CD8-positive, alpha-beta memory T cell (primary cell): ENCODE measurements at places on chromosomes 2 and 18.

GRCh38 chr2:102850888-102851287, 89.1 kb downstream of the TMEM182 start:
- no peaks in the 10 kb centered on the region for H3K27me3 ChIP-seq
- no peaks in the 10 kb centered on the region for H3K4me1 ChIP-seq
- no peak overlapping the region for H3K27ac ChIP-seq
- H3K36me3 ChIP-seq: no peaks in the 10 kb centered on the region
- DNase-seq: no peak
- no peak overlapping the region for H3K4me3 ChIP-seq

GRCh38 chr2:239201531-239201876, 199.3 kb downstream of the HDAC4 start:
- H3K27ac ChIP-seq: no peak overlapping the region
- DNase-seq: no peak
- no peak overlapping the region for H3K4me3 ChIP-seq
- peaks cover 17% of the 10 kb centered on the region for H3K36me3 ChIP-seq
- H3K27me3 ChIP-seq: no peaks in the 10 kb centered on the region

DNA sequence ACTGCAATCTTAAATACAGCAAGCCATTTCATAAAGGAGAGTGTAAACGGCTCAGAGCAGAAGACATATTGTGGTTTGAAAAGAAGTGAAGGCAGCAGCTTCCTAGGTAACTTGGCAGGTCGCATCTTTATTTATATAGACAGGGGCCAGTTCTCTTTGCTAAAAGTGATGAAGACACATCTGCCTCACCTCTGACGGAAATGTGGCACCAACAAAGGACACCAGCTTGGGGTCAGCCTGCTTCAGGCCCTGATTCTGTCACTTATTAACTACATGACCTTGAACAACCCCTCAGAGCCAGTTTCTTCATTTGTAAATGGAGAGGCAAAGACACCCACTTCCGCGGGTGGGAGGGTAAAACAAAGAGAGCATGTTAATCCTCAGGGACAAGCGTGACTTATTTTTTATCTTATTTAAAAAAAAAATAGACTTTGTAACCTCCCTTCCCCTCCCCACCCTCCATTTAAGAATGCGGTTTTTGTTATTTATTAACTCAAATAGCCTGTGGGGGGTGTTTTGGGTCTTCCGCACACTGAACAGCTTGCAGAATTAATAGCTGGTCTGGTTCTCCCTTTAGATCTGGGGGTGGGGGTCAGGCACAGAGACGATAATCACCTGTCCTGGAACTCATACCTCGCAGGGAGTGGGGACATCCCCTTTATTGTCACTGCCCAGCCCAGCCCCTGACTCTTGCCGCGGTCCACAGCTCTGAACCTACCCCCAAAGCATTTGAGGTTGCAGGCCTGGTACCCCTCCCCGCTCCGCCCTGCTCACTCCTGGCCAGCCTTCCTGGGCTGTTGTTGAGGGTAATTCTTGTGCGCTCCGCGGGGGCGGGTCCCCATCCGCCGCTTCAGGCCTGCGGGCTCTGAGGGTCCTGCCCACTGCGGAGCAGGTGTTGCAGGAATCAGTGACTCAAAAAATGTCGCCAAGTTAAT, 64.2 kb upstream of the TMEM17 start:
- no peaks in the 10 kb centered on the region for H3K36me3 ChIP-seq
- no peak for DNase-seq
- no peak overlapping the region for H3K27ac ChIP-seq
- peaks cover 6% of the 10 kb centered on the region for H3K27me3 ChIP-seq

DNA sequence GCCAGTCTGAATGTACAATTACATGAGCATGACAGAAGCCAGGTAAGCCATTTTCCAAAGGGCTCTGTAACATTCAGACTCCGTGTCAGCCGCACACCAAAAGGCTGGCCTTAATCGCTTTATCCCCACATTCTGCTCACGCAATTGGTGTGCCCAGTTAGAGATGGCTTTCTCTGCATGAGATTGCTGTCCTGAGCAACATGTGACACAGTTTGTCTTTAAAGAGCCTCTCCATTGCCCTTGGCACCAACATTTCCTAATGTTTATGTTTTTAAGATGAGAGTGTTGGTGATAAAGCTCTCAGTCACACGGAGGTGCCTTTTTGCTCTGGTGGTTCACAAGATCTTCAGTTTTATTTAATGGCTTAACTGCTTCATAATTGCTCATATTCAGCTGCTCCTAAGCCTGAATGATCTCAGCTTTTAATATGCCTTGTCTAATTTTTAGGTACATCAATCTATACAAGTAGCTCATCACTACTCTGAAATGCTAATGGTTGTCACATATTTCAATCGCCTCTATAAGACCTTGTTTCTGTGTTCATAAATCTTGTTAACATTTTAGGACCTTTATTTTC, 164.8 kb upstream of the ACVR2A start:
- no peaks in the 10 kb centered on the region for H3K36me3 ChIP-seq
- no peaks in the 10 kb centered on the region for H3K27me3 ChIP-seq
- H3K27ac ChIP-seq: no peak overlapping the region
- H3K4me1 ChIP-seq: no peaks in the 10 kb centered on the region
- DNase-seq: no peak
- no peak overlapping the region for H3K4me3 ChIP-seq

DNA sequence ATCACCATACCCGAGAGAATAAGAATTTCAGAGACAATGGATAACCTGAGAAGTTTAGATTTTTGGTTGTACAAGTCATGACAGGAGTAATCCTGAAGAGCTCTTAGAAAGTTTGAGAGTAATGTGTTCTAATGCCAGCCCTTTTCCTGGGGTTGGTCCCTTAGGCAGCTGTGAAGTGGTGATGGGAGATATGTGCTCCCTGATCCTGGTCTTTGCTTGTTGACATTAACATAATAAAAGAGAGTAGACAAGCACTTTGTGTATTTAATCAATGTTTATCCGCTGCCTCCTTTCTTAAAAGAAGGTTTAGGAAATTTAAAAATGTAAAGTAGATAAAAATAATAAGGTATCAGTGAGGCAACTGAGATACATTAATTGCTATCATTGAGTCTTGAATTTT, 13.8 kb upstream of the DSC3 start:
- no peaks in the 10 kb centered on the region for H3K36me3 ChIP-seq
- no peaks in the 10 kb centered on the region for H3K27me3 ChIP-seq
- no peak for DNase-seq
- no peak overlapping the region for H3K27ac ChIP-seq
- no peaks in the 10 kb centered on the region for H3K4me1 ChIP-seq

DNA sequence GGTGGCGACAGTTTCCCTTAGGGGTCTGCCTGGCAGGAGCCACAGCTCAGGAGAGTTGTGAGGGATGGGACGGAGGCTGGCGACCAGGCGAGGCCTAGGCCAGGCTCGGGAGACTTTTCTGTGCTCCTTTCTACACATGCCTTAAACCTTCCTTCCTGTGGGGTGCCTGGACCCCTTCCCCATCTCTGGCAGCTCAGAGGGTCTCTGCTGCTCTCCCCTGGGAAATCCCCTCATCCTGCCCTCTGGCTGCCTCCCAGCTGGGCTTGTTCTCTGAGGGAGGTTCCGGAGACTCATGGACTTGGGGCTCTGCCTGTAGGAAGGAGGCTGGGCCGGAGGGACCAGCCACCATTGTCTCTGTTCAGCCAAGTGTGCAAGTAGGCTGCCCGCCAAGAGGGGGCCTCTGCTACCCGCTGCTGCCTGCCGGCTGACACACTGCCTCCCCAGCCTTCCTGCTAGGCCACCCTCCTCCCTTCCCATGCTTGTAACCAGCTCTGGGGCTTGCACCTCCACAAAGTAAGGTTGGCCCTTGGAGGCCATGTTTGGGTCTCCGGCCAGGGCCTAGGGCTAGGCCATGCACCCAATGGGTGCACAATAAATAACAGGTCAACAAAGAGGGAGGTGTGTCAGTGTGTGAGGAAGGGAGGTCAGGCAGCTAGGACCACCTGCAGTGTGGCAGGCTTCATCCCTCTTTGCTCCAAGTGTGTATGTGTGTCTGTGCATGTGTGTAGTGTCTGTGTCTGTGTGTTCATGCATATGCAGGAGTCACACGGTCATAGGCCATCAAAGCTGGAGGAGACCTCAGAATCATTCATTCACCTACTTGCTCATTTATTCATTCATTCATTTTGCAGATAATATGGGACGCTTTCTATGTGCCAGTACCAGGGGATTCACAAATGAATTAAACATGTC, 28.8 kb downstream of the PSD4 start:
- H3K27me3 ChIP-seq: no peaks in the 10 kb centered on the region
- peaks cover 32% of the 10 kb centered on the region for H3K36me3 ChIP-seq
- peaks cover 8% of the 10 kb centered on the region for H3K4me1 ChIP-seq
- no peak for DNase-seq

DNA sequence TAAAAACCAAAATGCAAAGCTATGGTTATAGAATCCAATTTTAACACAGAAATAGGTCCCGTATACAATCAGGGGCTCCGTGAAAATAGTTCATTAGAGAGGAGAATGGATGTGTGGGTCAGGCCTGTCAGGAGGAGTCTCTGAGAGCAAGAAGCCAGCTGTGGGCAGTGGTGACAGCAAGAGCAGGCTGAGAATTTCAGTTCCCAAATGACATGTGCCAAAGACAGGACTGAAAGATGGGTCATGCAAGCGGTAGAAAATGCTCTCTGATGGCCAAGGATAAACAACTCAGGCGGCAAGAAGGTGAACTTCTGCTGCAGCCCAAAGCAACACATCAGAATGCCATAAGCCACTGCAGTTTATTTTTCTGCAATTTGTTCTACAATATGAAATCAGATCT, 100.4 kb downstream of the CCDC141 start:
- no peak for DNase-seq
- H3K27ac ChIP-seq: no peak overlapping the region
- H3K4me3 ChIP-seq: no peak overlapping the region
- H3K36me3 ChIP-seq: no peaks in the 10 kb centered on the region
- no peaks in the 10 kb centered on the region for H3K27me3 ChIP-seq

DNA sequence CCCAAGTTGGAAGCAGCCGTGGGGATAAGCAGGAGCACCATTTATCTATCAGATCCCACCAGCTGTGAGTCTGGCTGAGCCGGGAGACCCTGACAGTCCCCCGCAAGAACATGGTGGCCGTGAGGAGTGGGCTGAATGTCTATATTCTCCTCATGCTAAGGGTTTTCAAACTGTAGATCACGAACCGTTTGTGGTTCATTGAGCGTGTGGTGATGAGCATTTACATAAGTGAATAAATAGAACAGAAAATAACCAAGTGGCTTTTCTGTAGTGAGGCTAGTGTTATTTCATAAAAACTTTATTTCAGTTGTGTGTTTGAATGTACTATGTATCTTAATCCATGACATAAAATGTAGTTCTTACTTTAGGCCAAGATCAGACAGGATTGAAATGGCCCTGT, 190.2 kb upstream of the APCDD1 start:
- H3K27me3 ChIP-seq: no peaks in the 10 kb centered on the region
- H3K36me3 ChIP-seq: no peaks in the 10 kb centered on the region
- no peak overlapping the region for H3K4me3 ChIP-seq
- no peaks in the 10 kb centered on the region for H3K4me1 ChIP-seq
- no peak overlapping the region for H3K27ac ChIP-seq

- no peaks in the 10 kb centered on the region for H3K36me3 ChIP-seq
- no peak overlapping the region for H3K4me3 ChIP-seq
- no peak overlapping the region for H3K27ac ChIP-seq
- H3K4me1 ChIP-seq: peaks cover 31% of the 10 kb centered on the region
- H3K27me3 ChIP-seq: no peaks in the 10 kb centered on the region
- DNase-seq: no peak
Observed at GRCh38 chr2:97969081-97970067, 26.4 kb downstream of the TMEM131 start.

DNA sequence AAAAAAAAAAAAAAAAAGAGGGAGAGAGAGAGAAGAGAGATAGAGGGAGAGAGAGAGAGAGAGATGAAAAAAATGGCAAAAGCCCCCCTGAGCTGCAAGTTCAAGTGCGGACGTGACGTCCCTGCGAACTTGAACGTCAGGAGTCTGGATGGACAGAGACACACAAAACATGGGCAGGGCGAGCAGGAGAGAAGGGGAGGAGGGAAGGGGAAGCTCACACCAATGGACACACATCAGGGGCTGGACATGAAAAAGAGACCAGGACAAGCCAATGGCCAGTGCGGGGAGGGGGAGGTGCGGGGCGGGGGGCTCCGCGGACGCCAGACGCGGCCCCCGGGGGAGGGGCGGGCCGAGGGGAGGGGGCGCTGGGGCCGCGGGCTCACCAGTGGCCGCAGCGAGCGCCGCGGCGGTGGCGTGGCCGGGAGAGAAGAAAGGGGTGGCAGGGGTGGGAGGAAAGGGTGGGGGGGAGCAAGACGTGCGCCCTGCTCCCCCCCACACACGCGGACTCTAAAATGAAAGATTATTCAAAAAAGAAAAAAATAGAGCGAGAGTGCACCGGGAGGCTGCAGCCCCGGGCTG, at the start of gene BCL11A:
Gene BCL11A, minus strand, starts transcription at position 160 of the 579 bp plus-strand sequence. CDS start 384 bp downstream, outside the sequence.
- peak within 1 kb of the TSS; percentile 76 for H3K4me3 ChIP-seq
- H3K36me3 ChIP-seq: no peaks in the 10 kb centered on the region
- DNase-seq: peak; percentile 6

- DNase-seq: no peak
- no peaks in the 10 kb centered on the region for H3K27me3 ChIP-seq
- no peaks in the 10 kb centered on the region for H3K4me1 ChIP-seq
- H3K4me3 ChIP-seq: no peak overlapping the region
Observed at GRCh38 chr18:63604791-63605567, 17.8 kb downstream of the SERPINB13 start.

DNA sequence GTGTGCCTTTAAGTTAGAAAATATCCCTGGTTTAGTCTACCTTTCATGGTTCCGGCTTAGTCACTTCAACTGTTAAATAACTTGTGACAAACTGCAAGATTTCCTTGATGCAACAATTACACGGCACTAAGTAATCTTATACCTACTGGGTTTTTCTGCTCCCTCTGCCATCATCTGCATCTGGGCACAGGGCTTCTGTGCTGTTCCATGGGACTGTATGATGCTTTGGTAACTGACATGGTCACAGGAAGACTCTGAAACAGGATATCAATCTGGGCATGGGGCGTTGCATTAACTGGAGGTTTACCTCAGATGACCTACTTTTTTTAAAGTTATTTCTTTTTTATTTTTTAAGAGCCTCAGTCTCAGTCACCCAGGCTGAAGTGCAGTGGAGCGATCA, 365.4 kb downstream of the SS18 start:
- H3K36me3 ChIP-seq: no peaks in the 10 kb centered on the region
- no peaks in the 10 kb centered on the region for H3K4me1 ChIP-seq
- no peak overlapping the region for H3K27ac ChIP-seq
- H3K27me3 ChIP-seq: no peaks in the 10 kb centered on the region

DNA sequence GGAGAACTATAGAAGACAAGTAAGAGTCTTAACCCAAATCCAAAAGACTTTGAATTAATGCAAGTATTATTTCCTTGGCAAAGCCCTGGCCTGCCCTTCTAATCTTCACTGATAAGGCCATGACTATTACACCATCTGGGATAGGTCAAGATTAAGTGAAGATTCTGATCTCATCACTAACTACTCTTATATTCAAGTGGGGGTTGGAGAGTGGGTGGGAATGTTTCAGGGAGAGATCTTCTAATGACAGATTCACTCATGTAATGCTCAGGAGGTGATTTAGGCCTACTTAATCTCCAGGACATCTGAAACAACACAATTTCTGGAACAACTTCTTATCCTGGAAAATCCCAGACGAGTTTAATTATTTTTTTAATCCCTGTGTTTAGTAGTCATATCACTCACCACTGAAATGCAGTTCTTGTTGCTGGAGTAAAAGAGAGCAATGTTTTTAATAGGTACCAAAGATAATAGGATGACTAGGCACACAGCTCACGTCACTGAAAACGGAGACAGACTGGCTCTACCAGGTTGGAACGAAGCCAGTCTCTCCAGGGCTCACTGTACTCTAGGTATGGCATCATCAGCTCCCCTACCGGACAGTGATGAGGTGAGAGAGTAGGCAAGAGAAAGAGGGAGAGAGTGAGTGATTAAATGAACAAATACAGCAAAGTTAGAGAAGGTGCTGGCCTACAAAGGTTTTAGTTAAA, 133.1 kb downstream of the NCKAP5 start:
- no peaks in the 10 kb centered on the region for H3K27me3 ChIP-seq
- no peaks in the 10 kb centered on the region for H3K4me1 ChIP-seq
- DNase-seq: no peak
- H3K27ac ChIP-seq: no peak overlapping the region
